Bronchial epithelial cell (primary cell): ENCODE measurements at places on chromosomes 2 and 18. TPM values are rescaled to one million over a fixed set of nuclear protein-coding genes. Genes with fewer than 3 reads are reported as not detected.

GRCh38 chr2:157466764-157467163 lies 22.9 kb upstream of the CYTIP start:
- no peak for DNase-seq

DNA sequence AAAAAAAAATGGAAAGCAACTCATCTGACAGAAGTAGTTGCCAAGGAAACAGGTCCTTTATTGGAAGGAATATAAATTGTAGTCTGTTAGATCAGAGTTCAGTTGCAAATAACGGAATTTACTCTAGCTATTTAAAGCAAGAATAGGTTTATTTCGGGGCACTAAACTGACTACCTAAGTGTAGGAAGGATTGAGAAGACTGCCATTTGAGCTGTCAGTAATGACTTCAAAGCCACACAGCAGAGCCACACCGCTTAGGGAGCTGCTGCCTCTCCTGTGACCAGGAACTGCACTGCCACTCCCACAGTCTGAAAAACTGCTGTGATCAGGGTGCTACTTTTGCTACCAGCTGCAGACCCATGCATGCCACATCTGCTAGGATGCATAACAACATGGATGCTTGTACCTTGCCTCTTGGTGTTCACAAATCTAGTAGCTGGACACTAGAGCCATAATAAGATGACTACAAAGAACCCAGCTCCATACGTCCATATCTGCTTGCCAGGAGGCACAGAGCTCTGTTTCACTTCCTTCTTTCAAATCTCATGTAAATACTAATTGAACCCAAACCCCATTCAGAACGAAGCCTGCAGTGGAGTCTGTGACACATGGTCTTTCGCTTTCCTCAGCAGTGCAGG lies 2.2 kb downstream of the DSG2 start:
- no peak for DNase-seq

DNA sequence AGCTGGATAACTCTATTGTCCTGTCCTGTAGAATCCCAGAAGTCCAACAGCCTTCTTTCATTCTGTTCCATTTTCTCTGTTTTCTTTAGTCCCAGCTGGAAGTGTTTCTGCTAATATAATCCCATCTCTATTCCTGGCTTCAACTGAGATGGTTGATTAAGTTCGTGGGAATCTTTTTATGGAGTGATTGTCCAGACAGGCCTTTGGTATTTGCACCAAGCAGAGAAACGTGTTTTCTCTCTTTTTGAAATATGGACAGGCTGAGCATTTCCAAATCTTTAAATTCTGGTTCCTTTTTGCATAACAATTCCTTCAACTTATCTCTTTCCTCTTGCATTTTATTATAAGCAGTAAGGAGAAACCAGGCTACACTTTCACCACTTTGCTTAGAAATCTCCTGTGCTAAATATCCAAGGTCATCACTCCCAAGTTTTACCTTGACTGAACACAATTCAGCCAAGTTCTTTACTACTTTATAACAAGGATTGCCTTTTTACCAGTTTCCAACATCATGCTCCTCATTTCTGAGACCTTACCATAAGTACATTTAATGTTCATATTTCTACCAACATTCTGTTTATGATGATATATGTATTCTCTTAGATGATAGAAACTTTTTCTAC lies 108.8 kb downstream of the ZFP36L2 start:
- DNase-seq: no peak

GRCh38 chr18:46278481-46279465 lies 174.6 kb downstream of the HAUS1 start:
- peak; percentile 39 for DNase-seq

Gene ANKRD30B
- not detected in 2 replicates for total RNA-seq

Gene LYPD6B
- 14.7 and 34.2 TPM in 2 replicates for total RNA-seq
